ENCODE measurements at places on chromosomes 6 and 20. TPM values are rescaled to one million over a fixed set of nuclear protein-coding genes. Genes with fewer than 3 reads are reported as not detected.

FOXA2 gene
- not detected for total RNA-seq

DNA sequence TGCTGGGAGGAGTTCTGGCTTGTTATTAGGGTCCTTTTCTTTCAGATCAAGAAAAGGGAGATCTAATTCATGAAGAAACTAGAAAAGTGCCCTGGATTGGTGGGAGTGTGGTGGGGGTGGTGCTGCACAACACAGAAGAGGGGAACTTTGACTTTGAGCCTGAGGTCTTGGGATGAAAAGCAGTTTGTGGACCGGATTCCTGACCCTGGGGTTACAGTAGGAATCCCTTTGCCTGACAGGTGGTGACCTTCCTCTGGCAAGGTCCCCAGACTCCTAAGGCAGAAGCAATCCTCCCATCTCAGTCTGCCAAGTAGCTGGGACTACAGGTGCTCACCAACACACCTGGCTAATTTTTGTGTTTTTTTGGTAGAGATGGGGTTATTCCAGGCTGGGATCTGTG lies 45.3 kb upstream of the IER3 start:
- no peak for DNase-seq

GRCh38 chr6:26358511-26358981 lies 6.5 kb upstream of the BTN3A2 start:
- no peak for DNase-seq

GRCh38 chr6:111942561-111942960 lies 69.3 kb upstream of the FYN start:
- DNase-seq = no peak

- DNase-seq = no peak
These were observed 155.0 kb upstream of the CITED2 start for GRCh38 chr6:139529420-139529819.

ENPP5 gene
- 4.8 TPM for total RNA-seq
